ENCODE measurements at places on chromosomes 5 and 9.

DNA sequence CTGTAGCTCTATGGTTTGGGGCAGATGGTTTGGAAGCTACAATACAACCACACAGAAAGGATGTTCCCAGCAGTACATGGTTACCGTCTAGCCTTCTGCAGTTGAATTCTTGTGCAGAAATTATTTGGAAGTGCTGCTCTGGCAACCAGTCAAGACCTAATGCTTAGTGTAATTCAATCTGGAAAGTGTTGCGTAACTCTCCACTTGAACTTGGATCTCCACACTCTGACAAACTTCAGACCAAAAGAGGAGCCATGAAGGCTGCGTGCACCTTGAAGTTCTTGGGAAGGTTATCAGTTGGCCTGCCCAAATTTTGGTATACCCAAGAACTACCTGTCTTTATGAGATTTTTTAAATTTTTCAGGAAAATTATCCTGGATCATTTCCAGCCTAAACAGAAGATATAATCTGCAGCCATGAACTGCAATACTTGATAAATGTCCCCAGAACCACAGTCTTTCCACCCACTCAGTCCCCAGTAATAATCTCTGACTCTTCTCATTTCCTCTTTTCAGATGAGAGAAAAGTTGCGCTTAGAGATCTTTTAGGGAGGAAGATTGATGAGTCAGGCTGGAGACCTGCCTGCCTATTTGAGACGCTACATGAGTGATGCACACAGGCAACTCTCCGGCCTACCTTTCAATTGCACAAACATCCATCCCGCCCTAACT, 159.9 kb downstream of the FANCC start:
- no peak for DNase-seq

DNA sequence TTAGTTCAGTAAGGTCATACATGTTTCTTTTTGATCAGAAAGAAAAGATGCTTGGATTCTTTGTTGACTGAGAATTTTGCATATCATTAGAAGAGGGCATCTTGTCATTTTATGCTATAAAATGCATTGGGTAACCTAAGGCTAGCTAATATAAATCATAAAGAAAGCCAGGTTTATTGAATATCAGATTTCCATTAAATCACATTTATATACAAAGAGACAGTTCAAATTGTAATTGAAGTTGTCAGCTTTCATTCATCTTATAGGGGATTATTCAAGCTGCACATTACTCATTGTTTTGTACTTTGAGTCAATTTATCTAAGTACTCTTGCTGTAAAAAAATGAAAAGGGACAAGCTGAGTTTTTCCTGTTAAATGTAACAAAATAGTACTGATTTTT, 259.1 kb upstream of the CDH12 start:
- DNase-seq = no peak

DNA sequence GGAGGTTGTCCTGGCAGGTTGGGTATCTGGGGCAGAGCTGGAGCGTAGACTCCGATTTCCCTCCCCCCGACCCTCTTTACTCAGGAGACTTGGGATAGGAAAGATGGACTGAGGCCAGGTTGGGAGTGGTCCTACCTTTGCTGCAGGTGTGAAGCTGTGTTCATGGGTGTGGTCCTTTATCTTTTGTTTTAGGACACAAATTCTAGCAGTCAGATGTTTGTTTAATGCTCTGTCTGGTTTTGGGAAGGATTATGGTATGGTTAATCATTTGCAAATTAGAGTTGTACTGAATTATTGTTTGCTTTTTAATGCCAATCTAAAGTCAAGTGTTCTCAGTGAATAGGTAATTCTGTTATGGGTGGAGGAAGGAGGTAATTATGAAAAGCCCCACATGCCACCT, 14.1 kb upstream of the FAM120AOS start:
- DNase-seq = no peak

GRCh38 chr5:88488561-88488960, 219.9 kb upstream of the TMEM161B start:
- no peak for DNase-seq

- no peak for DNase-seq
Measured at GRCh38 chr9:109880276-109881169, 100.5 kb downstream of the PALM2AKAP2 start.

DNA sequence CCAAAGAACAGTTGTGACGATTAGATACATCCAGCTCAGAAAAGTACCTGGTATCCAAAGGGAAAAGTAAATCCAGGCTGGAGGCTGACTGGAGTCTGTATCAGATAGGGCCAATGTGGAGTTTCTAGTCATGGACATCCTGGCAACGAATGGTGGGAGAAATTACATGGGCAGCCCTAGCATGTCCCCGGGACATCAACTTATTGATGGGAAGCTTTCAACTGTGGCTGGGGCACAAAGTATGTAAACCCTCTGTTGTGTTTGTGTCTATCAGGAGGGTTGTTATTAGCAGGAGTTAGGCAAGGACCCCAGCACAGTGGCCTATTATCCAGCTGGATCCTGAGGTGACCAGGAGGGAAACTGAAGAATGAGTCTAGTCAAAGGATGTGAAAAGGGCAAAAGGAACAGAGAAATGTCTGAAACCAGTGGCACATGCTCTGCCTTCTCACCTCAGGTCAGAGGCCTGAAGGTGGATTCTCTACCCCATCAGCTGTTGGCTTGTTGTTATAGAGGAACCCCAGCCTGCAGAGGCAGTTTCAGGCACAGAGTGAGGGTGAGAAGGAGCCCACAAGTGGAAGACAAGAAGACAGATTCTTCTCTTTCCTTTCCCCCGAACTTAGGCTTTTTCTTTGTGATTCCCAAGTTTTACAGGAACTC, 19.9 kb downstream of the IFNW1 start:
- DNase-seq = no peak

DNA sequence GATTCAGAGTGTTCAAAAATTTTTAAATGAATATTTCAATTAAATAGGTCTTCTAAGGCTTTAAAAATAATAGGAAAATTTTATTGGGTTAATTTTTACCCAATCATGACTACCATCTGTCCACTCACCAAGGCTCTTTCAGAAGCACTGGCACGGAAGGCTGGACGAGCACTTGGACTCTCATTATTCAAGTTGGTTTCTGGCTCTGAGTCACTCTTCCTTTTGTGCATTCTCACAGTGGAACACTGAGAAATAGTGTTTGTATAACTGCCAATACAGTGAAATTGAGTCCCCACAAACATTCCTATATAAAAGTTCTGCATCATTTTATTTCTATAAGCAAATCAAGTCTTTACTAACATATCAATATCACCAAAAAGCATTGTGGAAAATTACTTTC, 1149.0 kb downstream of the EFNA5 start:
- DNase-seq = no peak

- no peak for DNase-seq
Measured at GRCh38 chr5:32096891-32097595, 77.1 kb downstream of the GOLPH3 start.

DNA sequence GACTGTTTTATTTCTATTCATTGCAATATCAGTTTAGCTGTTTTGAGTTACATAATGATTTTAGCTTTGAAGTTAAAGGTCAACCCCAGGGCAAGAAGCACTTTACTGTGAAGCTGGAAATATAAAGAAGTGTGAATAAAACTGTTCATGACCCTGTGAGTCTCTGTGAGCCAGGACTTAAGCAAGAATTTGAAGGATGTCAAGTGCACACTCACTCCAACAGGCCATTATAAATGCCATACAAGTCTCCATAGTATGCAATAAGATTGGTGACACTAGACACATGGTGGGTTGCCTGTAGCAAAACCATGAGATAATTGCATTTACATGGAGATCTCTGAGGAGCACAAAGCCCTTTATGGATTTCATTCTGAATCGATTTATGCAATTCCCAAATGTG, 318.7 kb upstream of the ITGA1 start:
- no peak for DNase-seq

GRCh38 chr5:76938177-76938576, 14.7 kb upstream of the CRHBP start:
- no peak for DNase-seq

- no peak for DNase-seq
Measured at GRCh38 chr9:135703726-135704125, 1.7 kb downstream of the KCNT1 start.

- DNase-seq = no peak
Measured at GRCh38 chr5:139188558-139189270, 9.5 kb downstream of the SIL1 start.

DNA sequence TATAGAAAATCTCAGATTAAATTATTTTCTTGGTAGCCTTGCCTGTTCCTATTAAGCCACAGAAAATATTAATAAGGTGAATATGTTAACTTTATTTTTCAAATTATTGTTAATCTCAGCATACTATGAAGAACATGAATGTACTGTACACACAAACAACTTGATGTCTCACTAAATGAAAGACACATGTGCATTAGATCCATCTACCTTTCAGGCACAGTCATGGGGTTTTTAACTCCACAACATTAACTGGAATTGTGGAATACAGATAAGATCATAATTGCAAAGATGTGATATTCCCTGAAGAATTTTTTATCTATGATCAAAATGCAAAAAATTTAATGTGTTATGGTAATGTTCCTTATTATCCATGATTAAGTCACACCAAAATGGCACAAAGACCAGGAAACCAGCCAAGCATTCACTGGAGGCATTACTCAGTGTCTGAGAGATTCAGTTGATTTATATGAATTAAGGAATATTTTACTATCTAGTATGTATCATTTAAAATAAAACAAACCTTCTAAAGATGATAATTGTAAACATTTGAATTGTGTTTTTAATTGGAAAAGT, 150.0 kb upstream of the VCAN start:
- no peak for DNase-seq

DNA sequence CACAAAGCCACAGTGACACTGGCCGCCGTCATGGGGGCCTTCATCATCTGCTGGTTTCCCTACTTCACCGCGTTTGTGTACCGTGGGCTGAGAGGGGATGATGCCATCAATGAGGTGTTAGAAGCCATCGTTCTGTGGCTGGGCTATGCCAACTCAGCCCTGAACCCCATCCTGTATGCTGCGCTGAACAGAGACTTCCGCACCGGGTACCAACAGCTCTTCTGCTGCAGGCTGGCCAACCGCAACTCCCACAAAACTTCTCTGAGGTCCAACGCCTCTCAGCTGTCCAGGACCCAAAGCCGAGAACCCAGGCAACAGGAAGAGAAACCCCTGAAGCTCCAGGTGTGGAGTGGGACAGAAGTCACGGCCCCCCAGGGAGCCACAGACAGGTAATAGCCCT, 26.1 kb downstream of the HRH2 start:
- DNase-seq = no peak

DNA sequence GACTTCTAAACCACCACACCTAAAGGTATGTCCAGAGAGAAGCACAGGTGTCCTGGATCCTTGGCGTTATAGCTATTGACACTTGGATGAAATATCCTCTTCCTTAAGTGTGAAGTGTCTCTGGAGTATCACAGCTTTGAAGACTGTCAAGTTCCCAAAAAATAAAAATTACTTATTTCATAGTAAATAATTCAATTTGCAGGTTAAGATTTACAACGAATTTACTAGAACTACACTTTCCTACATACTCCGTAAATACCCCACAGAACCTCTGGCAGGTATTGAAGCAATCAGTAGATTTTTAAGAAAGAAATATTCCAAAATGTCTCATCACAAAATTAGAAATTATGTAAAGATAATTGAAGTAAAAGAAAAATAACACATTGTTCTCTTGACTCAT, 27.1 kb upstream of the POC5 start:
- no peak for DNase-seq

- DNase-seq = no peak
Measured at GRCh38 chr5:124596595-124597421, 149.6 kb downstream of the ZNF608 start.

DNA sequence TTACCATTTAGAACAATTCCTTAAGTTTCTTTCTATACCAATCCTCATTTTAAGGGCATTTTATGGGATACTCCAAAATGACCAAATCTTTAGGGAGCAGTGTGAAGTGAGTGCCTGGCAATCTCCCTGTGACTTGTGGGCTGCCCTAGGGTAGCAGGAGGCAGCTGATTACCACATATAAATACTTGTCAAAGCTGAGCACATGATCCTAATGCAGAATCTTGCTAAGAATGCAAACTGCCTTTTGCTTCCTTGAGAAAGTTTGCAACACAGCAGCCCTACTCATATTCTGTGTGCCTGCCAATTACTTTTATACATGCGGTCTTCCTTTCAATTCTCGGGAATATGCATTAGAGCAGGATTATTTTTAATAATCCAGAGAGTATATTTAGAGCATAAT, 18.2 kb upstream of the NREP start:
- no peak for DNase-seq

- no peak for DNase-seq
Measured at GRCh38 chr9:7879551-7880245, 80.1 kb upstream of the DMAC1 start.

DNA sequence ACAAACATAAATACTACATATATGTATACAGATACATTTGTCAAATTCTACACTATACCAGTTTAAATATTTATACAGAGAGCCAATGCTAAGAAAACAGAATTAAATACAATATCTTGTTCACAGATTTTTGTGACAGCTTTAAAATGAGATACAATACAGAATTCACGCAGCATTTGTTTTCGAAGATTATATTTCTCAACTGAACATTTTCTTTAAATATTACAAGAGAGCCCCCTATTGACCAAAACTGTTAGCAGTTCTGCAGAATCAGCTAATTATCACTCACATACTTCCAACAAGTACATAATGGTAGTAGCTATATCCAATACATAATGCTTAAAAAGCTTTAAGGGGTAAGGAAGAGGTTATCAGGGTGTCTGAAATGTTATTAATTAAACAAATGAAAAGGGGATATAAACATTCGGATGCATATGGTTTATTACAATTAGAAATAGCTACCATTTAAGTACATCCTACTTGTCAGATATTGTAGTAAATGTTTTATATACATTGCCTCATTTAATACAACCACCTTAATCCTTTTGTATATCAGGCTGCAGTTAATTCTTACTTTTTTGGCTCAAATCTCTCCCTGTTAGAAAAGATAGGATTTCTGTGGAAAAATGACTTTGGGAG, 31.7 kb downstream of the ZDHHC21 start:
- no peak for DNase-seq

- no peak for DNase-seq
Measured at GRCh38 chr5:160379511-160379910, 9.1 kb upstream of the C1QTNF2 start.

- no peak for DNase-seq
Measured at GRCh38 chr5:179153921-179154345, 93.8 kb downstream of the ZNF354C start.

GRCh38 chr9:124480621-124480981, 26.6 kb downstream of the NR5A1 start:
- DNase-seq = no peak

GRCh38 chr5:128077526-128077925, 6.0 kb upstream of the SLC12A2 start:
- no peak for DNase-seq

- no peak for DNase-seq
Measured at GRCh38 chr5:9105851-9106250, 440.0 kb downstream of the SEMA5A start.

- no peak for DNase-seq
Measured at GRCh38 chr5:108801776-108802175, 54.1 kb downstream of the FER start.

GRCh38 chr5:176785184-176786145, 24.9 kb upstream of the UNC5A start:
- no peak for DNase-seq
